ENCODE measurements at places on chromosomes 16 and 17.

DNA sequence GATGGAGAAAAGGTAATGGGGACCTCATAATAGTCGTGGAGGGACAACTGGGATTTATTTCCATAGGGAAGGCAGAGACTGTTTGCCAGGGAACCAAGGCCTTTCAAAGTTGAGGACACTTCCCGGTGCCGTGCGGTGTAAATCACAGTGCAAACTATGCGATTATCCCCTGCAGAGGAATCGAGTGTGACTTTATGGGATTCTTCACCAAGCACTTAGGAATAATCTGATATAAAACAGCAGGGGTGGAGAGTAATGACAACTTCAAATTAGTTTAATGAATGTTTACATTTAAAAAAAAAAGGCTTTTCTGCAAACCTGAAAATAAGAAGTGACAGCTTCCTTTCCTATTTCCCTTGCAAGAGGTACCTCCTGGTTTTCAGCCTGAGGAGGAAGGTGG lies 538.2 kb downstream of the MAF start:
- DNase-seq, result no peak

GRCh38 chr17:44384823-44385286 lies 4.6 kb downstream of the ITGA2B start:
- DNase-seq, result peak; percentile 8

- no peak for DNase-seq
These were observed 2.6 kb downstream of the NT5C start for GRCh38 chr17:75128694-75129505.

GRCh38 chr16:7236824-7237410 lies 95.7 kb upstream of the RBFOX1 start:
- DNase-seq, result no peak

DNA sequence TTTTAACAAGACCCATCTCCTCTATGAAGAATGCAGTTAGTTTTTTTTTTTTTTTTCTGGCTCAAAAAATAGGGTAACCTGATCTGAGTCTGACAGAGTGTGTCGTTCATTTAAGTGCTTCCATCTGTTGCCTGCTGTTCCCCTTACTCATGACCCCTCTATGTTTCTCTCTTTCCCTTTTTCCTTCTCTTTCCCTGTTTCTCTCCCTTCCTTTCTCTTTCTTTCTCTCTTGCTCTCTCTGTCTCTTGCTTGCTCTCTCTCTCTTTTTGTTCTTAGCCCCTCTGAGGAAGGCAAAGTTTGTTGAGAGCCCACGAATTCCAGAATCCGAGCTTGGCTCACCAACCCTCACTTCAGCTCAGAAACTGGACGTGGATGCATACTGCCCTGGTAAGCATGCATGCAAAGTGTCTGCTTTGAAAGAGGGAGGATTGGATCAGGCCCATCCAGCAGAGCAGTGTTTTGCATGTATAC lies 185.0 kb downstream of the TANC2 start:
- no peak for DNase-seq

DNA sequence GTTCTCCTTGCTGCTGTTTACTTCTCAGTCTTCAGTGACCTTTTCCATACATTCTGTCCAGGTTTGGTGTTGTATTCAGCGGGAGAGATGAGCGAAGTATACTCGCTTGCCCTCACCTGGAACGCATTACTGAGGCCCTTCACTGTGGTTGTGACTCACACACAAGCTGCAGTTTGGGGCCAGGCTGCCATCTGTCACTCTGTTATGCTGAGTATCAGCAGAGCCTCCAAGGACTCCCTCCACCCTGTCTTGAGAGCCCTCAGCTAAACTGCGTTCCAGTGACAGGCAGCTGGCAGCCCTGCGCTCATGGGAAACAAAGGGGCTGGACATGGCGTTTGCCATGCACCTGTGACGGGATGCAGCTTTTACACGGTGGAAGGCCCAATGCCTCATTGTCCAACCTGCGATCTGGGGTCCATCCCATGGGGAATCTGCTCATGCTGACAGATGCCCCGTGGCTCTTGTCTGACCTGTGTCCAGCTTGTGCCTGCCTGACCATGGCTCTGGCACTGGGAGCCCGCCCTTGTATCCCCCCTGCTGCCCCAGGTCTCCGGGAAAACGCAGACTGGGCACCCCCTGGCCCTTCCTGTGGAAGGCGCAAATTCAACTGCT lies 6.5 kb upstream of the ZNF778 start:
- DNase-seq, result no peak

Measured in mucosa of descending colon (tissue), 3 donors.